D721Med (cell line): ENCODE measurements at places on chromosomes 5 and 9.

GRCh38 chr5:64861281-64861680, 92.6 kb downstream of the CWC27 start:
- DNase-seq = no peak

GRCh38 chr5:399296-400281, 43.4 kb upstream of the EXOC3 start:
- peak; percentile 13 for DNase-seq

DNA sequence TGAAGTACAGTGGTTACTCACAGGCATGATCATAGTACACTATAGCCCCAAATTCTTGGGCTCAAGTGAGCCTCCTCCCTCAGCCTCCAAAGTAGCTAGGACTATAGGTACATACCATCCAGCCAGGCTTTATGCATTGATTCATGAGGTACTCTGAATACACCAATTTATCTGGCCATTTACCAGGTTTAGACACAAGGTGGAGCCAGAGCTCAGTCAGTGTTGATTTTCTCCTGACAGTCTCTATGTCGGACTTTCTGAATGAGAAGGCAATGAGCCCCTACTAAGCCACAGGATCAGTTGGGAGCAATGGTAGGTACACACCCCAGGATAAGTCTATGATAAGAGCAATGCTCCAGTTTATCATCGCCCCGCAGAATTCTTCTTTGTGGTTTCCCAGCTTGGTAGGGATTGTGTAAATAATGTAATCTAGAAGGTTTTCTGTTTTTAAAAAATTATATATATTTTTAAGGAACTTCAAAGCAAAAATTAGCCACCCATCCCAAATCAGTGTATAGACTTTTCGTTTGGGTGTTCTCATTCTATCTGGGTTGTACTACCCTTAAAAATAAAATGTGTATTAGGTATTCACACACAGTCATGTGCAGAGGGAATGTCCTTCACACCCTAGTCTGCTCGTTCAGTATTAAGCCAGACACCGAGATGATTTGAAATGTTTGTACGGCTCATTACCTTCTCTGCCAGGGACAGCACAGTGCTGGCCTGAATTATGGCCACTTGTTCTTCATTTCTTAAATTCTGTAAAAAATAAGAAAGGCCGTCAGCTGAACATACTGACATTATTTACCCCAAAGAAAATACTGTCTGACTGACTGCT, 118.4 kb upstream of the DPYSL3 start:
- DNase-seq = no peak

GRCh38 chr5:107378218-107378899, 292.4 kb downstream of the EFNA5 start:
- DNase-seq = no peak

DNA sequence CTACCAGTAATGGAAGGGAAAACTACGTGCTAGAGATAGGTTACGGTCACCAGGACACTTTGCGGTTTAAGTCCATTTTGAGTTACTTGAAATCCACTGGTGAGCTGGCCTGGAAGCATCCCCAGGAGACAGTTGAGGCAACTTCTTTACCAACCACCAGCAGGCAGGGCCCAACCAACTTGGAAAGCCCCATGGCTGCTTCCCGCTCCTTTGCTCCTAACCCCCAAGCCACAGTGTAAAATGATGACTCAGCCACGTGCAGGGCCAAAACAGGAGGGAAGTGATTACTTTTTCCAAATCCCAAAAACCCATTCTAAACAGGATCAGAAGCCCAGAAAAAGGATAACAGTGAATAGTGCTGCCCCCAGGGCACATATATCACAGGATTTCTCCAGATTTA, 87.4 kb downstream of the PAX5 start:
- DNase-seq = no peak

GRCh38 chr5:81212211-81212751, 20.8 kb upstream of the CKMT2 start:
- no peak for DNase-seq

GRCh38 chr9:11686733-11687132, 1006.5 kb upstream of the TYRP1 start:
- DNase-seq = no peak

- DNase-seq = no peak
Measured at GRCh38 chr5:142674531-142675469, 11.1 kb downstream of the FGF1 start.

GRCh38 chr9:75226403-75227139, 138.3 kb downstream of the OSTF1 start:
- DNase-seq = no peak

GRCh38 chr9:99052815-99053715, 51.8 kb upstream of the TGFBR1 start:
- DNase-seq = no peak

- DNase-seq = no peak
Measured at GRCh38 chr9:127762111-127762676, 16.3 kb downstream of the SH2D3C start.

DNA sequence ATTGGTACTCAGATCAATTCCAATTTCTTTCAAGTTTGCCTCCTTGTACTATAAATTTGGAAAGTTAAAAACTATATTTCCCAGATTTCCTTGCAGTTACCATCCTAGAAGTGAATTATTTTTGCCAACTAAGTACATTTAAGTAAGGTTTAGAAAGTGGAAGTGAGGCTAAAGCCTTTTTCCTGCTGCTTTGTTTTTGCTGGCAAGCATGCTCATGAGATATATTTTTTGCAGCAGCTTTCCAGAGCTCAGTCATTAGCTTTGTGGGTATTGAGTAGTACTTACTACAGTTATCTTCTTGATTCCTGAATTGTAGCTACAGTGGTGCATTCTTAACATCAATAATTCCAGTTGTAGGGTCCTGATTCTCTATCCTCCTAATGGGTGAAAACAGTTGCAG, 3.5 kb upstream of the BTF3 start:
- no peak for DNase-seq

- DNase-seq = no peak
Measured at GRCh38 chr5:135194573-135195269, 160.7 kb upstream of the PITX1 start.

GRCh38 chr9:24382566-24382965, 163.1 kb downstream of the IZUMO3 start:
- DNase-seq = no peak
